NCI-H1930 (cell line): ENCODE measurements at places on chromosomes 1 and 21.

DNA sequence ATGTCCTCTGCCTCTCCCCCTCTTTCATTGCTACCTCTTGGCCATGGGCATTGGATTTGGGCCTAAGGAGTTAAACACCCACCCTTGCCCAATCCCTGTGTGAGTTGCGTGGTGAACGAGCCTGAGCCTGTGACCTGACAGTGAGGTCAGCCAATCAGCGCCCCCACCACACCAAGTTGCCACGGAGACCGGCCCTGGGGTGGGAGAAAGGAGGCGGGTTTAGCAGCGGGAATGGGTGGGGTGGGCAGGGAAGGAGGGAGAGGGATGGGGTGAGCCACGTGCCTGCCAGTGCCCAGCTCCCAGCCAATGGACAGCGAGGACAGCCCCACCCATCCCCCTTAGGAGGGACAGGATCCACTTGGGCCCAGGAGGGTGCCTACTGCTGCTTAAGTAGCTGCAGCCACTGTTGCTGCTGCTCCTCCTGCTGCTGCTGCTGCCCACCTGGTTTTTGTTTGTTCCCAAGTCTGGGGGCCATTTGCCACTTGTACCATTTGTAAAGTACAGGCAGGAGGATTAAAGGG, 9.5 kb downstream of the ZBTB7B start:
- no peak for DNase-seq

GRCh38 chr1:34696230-34696629, 58.6 kb upstream of the GJB5 start:
- DNase-seq = no peak

DNA sequence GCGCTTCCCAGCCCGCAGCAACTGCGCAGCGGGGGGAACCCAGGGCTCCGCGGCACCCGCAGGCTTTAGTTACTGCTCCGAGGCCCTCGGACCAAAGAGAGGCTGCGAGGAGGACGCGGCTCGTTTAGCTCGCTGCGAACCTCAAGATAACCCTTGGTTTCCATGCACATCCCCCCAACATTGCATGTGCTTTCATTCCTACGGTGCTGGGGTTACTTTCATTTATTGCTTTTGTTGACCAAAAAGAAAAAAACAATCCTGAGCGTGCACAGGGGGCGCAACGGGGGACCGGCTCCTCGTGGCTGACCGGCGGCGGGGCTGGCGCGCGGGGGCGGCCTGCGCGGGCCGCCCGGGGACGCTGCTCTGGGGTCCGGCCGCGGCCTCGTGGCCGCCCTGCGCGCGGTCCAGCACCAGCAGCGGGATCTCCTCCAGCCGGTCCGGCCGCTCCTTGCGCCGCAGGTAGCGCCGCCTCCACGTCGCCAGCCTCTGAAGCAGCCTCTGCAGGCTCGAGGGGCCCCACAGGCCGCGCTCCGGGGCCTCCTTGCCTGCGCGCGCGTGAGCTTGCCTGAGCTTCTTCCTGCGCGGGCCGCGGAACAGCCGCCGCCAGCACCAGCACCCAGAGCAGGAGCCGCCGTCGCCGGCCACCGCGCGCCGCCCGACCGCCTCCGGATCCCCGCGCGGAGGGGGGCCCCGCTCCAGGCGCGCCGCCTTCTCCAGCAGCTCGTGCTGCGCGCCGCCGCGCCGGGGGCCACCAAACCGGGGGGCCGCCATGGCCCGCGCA, 77.4 kb downstream of the DESI2 start:
- peak; percentile 41 for DNase-seq

DNA sequence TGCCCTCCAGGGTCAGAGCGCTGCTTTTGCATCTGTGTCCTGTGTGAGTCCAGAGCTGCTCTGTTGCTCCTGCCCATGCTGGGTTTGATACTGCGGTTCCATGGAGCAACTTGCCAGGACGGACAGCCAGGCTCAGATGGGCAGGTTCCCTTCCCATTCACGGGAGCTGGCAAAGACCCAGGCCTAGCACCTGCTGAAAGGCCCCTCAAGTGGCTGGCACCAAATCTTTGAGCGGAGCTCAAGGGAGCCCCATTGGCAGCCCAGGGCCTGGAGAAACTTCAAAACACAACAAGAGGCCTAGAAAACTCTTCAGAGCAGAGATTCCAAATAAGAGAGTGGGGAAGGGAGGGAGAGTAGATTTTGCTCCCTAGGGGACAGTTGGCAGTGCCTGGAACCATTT, 97.2 kb downstream of the ACTL8 start:
- DNase-seq = no peak

DNA sequence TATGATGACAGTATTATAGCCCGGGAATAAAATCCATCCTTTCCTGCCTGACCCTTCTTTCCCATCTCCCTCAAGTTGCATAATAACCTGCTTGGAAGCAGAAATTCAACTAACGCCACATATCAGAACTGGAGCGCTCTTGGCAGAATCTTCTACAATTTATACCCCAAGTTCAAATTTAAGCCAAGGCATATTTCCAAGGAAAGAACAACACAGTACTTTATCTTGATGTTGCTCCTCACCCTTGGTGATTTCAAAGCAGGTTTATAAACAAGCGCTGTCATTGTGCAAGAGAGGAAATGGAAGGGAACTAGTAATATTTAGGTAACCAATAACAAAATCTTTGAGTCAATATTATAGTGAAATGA, 38.0 kb upstream of the PTGFRN start:
- no peak for DNase-seq

DNA sequence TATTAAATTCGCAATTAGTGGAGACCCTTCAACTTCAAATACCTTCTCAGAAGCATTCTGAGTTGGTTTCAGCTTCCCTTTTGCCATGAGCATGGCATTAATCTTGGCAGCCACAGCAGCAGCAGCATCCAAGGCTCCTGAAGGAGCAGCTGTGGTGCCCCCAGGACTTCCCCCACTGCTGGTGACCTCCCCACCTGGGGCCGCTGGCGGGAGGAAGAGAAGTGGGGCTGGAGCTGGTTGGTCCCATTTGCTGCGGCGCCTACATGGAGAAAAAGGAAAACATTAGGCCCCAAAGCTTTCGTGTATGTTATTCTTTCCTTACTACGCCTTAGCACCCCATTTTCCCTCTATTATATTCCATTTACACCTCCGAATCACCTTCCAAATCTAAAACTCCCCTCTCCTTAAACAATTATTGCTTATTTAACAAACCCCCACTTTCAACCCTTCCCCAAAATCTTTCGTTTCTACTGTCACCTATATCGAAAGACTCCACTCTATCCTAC, 569 bp downstream of the KHDC4 start:
- no peak for DNase-seq

GRCh38 chr21:44521301-44521927, 18.6 kb downstream of the KRTAP10-1 start:
- DNase-seq = no peak

DNA sequence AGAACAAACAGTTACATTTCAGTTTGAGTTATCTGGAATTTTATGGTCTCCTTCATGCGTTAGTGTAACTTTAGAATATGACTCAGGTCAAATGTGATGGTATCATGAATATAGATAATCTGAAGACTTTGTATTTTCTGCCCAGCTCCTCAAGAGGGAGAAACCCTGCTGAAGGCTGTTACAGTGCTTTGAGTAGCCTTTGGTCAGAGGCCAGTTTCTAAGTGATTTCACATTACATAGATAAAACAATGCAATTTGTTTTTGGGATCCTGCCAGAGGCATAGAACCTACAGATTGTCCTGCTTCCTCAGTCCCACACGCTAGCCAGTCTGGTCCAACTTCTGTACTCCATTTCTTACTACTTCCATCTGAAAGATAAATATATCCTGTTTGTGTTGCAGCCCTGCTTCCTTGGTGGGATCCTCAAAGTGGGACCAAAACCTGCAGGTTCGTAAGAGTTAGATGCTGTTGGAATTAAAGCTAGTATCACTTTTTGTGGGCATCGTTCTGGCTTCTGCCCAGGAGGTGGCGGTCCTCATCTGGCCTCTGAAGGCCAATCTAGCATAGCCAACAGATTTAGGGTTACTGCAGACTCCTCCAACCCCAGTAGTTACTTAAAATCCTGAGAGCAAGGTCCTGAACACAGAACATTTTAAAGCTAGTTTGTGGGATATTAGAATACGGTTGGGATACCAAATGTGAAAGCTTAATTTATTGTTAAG, 645.8 kb upstream of the USP24 start:
- no peak for DNase-seq

DNA sequence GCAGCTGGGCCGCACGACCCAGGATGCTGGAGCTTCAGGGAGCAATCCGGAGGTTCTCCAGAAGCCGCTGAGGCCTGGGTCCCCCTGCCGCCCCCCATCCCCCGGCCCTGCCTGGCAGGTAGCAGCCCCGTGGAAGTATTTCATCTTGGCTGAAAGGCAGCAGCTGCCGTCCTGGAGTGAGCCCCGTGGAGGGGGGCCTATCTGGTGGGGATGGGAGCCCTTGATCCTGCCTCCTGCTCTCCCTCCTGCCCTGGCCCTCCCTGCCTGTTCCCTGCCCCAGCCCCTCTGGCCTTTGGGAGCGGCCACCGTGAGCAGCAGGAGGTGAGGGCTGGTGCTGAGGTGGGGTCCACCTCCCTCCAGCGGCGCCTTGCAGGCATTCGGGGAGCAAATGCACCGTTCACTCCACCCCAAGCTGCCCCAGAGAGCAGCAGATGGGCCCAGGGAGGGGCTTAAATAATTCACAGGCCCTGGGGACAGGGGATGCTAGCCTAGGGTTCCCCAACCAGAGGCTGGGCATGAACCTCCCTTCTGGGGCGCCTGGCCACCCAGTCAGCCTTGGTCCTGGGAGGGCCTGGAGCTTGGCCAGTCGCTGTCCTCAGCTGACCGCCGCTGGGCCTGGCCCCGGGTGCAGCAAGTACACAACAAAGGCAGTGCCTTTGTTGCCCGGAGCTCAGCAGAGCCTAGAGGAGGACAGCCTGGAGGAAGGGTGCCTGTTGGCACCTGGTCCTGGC, 23.7 kb upstream of the PLCH2 start:
- no peak for DNase-seq

DNA sequence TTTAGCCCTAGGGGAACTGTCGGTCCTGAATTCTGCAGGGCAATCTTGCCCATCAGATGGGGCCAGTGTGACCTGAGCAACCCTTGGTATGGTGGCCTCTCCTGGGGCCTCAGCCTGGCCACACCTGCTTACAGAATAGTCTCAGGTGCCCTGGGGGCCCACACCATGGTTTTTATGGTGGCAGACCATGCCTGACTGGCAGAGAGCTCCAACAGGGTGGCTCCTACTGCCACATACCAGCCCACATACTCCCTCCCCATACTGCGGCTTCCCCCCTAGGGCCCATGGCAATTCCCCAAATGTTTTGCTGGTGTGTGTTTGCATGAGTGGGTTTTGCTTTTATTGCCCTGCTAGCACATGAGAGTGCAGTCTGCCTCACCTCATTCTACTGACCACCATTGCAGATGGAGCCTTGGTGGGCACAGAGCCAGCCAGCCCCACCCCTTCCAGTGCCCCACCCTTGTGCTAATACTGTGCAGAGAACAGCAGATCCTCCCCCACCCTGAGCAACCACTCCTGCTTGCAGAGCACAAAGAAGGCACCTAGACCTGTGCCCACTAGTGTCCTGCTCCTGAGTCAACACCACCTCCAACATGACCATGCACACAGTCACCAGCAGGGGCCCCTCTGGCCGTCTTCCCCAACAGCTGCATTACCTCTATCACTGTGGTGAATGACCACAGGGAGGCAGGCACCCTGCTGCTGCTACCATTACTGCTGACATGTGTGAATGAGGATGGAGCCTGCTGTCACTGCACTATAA, 86.8 kb downstream of the GDAP2 start:
- DNase-seq = no peak

- DNase-seq = no peak
Observed at GRCh38 chr1:178160736-178161475, 67.0 kb downstream of the RASAL2 start.

DNA sequence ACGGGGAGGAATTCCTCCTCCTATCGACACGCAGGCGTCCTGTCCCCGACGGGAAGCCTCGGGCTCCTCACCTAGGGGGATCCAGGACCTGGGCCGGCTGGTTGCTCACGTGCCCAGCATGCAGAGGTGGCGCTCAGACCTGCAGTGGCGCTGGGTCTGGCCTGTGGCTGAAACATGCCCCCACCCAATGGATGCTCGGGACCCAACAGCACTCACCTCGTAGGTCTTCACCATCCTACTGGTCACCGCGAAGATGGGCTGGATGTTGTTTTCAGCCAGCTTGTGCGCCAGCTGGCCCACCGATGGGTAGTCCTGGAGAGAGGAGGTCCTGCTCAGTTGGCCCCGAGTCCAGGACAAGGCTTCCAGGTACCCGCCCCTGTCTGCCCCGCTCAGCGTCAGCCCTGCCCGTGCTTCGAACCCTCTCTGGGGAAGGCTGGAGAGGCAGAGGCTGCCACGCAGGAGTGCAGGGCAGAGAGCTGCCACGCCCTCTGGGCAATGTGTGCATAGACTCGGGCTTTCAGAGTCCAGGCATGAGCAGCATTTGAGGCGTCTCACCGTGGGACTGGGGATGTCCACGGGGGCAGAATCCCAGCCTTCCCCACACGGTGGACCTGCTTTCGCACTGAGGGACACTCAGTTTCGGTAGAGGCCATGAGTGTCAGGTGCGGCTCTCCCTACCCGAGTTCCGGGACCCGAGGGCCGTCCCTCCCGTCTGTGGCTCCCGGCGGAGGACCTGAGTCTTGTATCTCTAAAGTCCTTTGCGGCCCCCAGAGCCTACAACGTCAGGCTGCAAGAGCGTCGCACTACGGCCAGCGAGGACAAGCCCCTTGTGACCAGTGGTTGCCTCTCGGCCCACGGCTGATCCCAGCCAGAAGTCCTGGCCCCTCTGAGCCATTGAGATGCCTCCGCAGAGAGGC, 21.6 kb downstream of the ITGB2 start:
- no peak for DNase-seq

GRCh38 chr1:19438516-19439195, 46.7 kb downstream of the CAPZB start:
- DNase-seq = no peak

- DNase-seq = peak; percentile 35
Observed at GRCh38 chr1:206544562-206545257, 37.4 kb downstream of the RASSF5 start.

GRCh38 chr1:88801575-88802208, 89.7 kb downstream of the GTF2B start:
- no peak for DNase-seq

DNA sequence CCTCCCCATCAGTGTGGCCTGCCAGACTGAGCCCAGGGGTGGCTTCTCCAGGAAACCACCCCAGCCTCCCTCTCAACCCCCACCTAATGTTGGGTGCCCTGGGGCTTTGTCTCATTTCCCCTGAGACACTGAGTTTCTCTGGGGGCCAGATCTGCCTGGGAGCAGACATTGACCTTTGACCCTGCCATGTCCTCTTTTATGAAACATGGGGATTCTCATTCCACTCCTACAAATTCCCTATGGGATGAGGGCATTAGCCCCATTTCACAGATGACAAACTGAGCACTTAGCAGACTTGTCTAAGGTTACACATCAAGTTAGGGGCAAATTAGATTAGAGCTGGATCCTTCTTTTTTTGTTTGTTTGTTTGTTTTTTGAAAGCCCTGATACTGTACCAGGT, 24.1 kb downstream of the RHBG start:
- DNase-seq = no peak

GRCh38 chr1:185008838-185009237, 34.5 kb upstream of the NIBAN1 start:
- DNase-seq = no peak
